Thymus (tissue), 14 donors: ENCODE measurements at places on chromosomes 6 and 20. TPM values are rescaled to one million over a fixed set of nuclear protein-coding genes. Genes with fewer than 3 reads are reported as not detected.

SAMD10 gene
- total RNA-seq, result 3.4 TPM

BPIFB1 gene
- total RNA-seq, result 0.24 TPM

C6orf58 gene
- 0.05 TPM for total RNA-seq

TCF15 gene
- total RNA-seq, result 0.42 TPM

DNA sequence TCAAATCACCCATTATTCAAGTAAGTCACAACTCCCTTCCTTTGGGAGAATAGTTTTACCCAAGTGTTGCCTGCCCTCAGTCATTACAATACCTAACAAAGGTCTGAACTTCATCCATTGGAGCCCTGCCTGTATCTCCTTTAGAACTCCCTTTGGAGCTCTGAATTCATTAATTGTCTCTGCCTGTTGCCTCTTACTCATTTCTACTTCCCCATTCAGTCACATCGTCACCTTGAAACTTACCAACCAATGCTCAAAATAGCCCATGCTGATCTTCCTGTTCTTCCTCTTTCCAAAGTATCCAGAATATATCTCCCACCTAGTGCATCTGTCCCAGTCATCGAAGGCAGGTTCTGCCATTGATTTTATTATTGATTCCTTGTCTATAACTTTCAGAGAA lies 120.7 kb upstream of the ADGRF1 start:
- no peak for DNase-seq

GRCh38 chr20:63064745-63065711 lies 58.3 kb upstream of the BHLHE23 start:
- DNase-seq, result no peak

GRCh38 chr20:21092806-21093205 lies 13.4 kb downstream of the LINC00237 start:
- DNase-seq, result no peak

DNA sequence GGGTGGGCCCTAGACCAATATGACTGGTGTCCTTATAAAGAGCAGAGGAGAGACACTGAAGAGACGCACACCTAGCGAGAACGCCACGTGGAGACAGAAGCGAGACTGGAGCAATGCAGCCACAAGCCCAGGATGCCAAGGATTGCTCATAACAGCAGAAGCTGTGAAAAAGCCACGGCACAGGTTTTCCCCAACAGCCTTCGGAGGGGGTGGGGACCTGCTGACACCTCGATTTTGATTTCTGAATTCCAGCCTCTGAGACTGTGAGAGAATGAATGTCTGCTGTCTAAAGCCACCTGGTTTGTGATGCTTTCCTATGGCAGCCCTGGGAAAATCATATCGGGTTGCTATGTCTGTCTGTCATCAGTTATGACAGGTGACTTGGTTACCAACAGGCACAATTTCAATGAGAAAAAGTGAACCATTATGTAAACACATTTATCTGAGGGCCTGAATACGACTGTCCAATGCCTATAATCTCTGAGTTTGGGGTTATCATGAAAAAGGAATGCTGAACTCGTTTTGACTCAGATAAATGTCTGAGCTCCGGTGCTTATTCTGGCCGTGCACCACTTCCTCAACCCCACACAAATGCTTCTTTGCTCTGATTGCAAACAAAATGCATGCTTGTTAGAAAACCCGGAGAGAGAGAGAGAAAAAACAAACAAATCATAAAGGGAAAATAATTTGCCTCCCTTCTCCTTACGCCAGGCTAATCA lies 769.7 kb downstream of the PTPRT start:
- no peak for DNase-seq

GRCh38 chr20:40521962-40522361 lies 167.1 kb downstream of the MAFB start:
- no peak for DNase-seq

DNA sequence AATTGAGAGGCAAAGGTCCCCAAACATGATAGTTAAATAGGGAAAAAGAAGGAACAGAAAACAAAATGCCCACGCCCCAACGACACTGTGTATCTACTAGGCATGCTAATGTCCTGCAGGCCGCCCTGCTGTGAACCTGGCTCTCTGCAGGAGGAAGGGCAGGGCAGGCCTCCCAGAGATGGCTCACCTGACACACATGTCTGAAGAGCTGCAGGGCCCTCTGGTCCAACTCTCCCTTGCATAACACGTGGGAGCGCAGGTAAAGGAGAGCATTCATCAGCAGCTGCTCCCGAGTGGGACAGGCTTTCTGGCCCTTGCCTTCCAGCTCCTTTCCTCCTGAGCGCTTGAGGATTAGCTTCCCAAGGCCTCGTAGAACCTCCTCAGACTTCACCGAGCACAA lies 53.7 kb upstream of the LYRM2 start:
- DNase-seq, result no peak

GRCh38 chr6:28569748-28570147 lies 44.1 kb downstream of the GPX5 start:
- DNase-seq, result no peak

DNA sequence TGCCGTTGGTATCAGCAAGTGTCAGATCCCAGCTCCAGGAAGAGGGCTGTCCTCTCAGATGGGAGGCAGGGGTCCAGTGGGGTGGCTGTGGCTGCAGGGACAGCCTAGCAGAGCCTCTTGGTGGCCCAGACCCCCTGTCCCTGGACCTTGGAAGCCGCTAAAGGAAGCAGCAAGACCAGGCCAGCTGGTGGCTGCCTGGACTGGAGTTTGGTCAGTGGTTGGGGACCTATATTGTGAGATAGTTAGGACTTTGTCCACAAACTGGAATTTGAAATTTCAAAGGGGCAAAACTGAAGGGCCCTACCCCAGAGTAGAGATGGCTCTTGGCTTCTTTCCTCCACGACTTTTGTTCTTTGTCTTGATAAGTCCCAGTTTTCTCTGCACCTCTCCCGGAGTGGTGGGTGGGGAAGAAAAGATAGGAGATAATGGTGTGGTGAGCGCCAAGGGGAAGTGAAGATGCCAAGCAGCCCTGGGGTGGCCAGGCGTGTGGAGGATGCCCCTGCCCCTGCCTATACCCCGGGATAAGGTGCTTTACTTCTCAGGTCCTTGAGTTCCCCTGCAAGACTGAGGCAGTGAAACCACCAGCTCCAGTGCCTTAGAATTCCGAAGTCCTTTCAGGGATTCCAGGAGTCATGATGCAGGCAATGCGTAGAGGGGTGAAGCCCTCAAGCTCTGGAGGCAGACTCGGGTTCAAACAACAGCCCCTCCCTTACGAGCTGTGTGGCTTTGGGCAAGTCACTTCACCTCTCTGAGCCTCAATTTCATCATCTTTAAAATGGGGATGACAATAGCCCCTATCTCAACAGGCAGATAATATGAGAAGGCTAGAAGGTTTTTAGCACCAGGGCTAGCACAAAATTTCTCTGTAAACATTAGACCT lies 40.2 kb downstream of the HNF4A start:
- DNase-seq, result no peak

- no peak for DNase-seq
Observed at GRCh38 chr20:38883981-38884733, 42.1 kb upstream of the FAM83D start.

DNA sequence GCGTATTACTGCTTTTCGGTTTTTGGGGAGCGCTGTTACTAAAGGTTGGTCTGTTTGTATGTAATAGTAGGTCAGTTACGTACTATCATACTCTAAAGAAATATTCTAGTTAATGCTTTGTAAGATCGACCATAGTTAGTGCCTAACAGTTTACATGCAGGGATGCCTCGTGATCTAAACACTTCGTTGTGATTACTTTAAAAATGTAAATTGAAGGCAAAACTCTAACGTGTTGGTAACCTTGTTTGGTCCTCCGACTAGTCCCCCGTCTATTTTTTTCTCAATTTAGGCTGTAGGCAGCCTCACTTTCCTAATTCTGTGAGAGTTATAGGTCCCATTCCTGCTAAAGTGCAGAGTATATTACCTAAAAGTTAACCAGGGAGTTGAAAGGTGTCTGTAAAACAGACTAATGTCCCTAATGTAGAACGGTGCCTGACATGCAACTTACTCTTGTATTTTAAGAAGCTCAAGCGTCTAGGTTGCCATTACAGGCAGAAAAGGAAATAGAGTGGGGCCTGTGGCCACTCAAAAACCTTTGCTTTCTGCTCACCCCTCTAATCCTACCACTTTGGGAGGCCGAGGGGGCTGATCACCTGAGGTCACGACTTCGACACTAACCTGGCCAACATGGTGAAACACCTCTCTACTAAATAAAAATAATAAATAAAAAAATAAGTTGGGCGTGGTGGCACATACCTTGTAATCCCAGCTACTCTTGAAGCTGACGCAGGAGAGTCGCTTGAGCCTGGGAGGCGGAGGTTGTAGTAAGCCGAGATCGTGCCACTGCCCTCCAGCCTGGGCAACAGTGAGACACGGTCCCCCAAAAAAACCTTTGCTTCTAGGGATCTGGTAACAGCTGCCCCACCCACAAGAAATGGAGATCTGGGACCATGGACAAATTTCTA lies 37.8 kb downstream of the HFE start:
- no peak for DNase-seq

GRCh38 chr6:63214816-63215215 lies 3.5 kb downstream of the FKBP1C start:
- DNase-seq, result no peak

DNA sequence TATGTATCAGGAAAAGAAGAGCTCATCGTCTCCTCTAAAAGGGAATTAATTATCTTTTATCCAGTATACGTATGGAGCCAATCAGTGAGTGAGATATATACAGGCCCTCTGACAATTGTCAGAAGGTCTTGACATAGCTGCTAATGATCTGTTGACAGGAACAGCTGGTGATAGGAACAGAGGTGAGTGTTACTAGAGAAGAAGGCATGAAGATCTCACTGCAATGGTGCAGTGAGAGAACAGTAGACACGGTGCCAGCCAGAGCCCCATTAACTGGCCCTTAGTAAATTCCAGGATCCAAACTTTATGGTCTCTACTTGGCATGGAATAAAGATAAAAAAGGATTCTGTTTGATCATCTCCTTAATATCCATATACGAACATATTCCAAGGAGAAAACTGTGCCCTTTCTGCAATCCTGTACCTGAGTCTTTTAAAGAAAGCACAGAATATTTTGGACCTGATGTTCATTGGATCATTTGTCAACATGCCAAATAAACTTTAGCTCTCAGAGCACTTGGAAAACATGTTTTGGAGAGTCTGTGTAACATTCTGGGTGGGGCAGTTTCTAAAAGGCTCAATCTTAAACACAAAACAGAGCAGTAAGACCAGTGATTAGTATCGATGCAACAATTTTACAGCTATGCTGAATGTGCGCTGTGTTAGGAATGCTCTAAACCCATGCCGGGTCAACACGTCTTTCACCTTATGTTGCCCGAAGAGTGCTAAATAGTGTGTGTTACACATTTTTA lies 135.8 kb upstream of the CITED2 start:
- DNase-seq, result no peak

DNA sequence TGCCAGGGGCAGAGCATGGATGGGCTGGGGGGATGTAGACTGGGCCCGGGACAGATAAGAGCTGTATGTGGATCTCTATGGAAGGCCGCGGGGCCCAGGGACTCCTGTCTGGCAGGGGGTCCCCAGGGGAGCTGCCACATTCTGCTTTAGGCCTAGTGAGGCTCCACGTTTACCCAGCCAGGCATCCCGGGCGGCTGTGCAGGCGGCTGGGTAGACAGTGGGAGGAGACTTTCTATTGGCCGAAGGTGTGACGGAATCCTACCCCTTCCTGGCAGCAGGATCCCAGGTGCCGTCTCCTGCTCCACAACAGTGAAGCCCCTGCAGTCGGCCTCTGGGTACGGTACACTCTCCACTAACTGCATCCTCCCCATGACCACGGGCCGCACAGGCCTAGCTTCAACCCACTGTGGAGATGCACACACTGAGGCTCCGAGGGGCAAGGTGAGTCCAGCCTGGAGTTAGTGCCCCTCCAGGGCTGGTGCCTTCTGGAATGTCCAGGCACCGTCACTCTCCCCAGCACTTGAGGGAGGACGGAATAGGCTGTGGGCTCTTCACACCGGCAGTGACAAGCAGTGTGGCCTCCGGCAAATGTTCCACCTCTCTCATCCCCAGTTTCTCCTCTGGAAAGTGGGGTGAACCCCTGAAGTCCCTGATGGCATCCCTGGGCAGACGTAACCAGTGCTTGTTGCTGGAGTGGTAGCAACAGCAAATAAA lies 36.8 kb upstream of the ZBP1 start:
- DNase-seq, result no peak

DNA sequence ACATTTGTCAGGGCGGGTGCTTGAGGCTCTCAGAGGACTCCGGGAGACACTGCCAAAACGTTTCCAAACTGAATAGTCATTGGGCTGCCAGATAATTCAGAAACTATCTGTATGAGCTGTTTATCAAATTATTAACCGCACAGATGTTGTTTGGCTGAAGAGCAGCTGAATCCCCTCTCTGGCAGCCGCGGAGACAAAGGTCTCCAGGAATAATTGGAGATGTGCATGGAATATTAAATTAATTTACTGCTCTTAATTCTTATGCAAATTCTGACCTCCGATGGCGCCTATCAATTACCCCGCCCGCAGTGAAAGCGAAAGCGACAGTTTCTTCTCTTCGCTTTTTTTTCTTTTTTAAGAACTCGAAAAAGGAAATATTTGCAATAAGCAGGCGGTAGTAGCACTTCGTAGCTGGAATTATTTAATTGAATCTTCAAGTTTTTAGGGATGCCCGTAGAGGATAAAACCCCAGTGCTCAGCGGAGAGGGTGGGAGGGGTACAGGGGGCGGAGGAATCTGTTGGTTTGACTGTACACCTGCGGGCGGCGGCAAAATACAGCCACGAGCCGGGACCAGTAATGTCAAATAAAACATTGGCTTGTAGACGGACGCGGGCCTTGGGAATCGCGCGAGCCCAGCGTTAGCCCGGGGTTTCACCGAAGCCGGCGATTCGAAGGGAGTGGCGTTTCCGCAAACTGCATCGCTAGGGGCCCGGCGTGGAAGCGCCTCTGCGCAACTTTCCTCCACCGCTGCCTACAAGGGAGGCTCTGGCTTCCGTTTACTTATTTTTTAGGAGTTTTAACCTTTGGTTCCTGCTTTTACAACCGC lies 6.2 kb downstream of the LINC00237 start:
- no peak for DNase-seq

DNA sequence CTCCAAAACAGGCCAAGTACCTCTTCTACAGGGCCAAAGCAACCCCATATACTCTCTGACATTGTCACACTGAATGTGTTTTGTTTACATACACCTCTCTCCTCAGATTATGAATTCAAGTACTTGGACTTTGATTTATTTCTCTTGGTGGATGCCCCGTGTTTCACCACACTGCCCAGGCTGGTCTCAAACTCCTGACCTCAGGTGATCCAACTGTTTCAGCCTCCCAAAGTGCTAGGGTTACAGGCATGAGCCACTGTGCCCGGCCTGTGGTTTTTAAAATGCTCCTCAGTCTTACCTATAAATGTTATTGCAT lies 16.1 kb downstream of the CSNK2A1 start:
- no peak for DNase-seq

DNA sequence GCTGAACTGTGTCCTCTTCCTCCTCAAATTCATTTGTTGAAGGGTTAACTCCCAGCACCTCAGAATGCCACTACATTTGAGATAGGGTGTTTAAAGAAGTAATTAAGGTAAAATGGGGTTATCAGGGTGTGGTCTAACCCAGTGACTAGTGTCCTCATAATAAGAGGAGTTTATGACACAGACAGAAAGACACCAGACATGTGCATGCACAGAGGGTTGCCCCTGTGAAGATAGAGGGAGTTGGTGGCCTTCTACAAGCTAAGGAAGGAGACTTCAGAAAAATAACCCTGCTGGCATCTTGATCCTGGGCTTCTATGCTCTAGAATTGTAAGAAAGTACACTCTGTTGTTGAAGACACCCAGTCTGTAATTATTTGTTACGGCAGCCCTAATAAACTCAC lies 24.9 kb upstream of the EDN1 start:
- DNase-seq, result no peak

- DNase-seq, result no peak
Observed at GRCh38 chr6:99612551-99613408, 6.1 kb downstream of the PRDM13 start.
